ENCODE measurements at places on chromosomes 2 and 18.

- no peak for DNase-seq
These were observed 38.3 kb downstream of the ADI1 start for GRCh38 chr2:3481011-3481400.

- DNase-seq = no peak
These were observed 108.2 kb upstream of the CAPN13 start for GRCh38 chr2:30915486-30915885.

GRCh38 chr18:27887287-27887686, 289.6 kb downstream of the CDH2 start:
- DNase-seq = no peak

- DNase-seq = no peak
These were observed 101.5 kb upstream of the GALNT5 start for GRCh38 chr2:157155992-157156391.

- DNase-seq = no peak
These were observed 65.1 kb downstream of the LIPG start for GRCh38 chr18:49626842-49627467.

- DNase-seq = no peak
These were observed 338.6 kb downstream of the STK39 start for GRCh38 chr2:167908786-167909185.

DNA sequence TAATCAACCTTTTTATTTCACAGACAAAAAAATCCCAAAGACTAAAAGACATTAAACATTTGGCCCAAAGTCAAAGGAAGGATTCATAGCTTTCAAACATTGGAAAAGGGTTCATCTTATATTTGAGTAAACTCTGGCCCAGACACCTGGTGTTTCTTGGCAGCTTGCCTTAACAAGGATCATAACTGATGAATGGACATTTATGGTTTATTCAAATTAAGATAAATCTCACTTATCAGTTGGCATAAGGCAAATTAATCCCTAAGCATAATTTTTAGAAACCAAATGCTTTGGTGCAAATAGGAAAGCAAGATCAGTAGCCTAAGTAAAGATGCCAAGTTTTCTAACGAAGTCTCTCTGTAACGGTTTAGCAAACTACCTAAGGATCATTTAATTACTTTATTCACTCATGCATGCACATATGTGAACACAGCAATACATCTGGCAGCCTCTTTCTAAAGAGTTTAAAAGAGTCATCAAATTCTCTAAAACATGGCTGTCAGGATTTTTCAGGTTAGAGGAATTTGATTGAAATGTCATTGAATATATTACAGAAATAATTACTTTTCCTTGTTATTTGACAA, 323.4 kb upstream of the RBMS1 start:
- no peak for DNase-seq

- no peak for DNase-seq
These were observed 1.3 kb upstream of the GPC1 start for GRCh38 chr2:240433973-240434727.

DNA sequence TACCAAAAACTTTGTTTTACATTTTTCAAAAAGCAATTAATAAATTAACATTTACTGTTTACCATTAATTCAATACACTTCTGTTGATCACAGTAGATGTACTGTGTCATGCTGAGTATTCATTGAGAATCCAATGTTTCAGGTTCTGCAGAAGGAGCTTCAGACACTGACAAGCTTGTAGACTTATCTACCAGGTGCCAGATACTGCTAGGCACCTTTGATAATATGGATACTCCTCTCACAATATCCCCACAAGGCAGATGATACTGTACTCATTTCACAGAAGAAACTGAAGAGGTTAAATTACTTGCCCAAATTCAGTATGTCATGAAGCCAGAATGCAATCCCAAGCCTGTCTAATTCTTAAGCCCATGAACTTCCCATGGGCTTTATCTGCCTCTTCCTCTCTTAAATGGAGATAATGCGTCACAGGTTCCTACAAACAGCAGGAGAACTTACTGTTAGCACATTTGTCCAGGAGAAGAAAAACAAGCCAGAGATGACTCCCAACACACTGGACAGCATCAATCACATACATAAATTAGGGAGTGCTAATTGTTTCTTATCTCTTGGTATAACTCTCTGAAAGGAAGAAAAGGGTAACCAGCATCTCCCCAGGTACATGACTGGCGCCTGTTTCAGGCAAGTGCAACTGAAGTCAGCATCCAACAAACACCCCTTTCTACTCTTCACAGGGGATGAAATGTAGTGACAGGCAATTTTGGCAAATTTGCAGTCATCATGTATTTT, 27.4 kb downstream of the ITSN2 start:
- DNase-seq = no peak

GRCh38 chr2:188659656-188660406, 314.3 kb upstream of the COL3A1 start:
- no peak for DNase-seq

DNA sequence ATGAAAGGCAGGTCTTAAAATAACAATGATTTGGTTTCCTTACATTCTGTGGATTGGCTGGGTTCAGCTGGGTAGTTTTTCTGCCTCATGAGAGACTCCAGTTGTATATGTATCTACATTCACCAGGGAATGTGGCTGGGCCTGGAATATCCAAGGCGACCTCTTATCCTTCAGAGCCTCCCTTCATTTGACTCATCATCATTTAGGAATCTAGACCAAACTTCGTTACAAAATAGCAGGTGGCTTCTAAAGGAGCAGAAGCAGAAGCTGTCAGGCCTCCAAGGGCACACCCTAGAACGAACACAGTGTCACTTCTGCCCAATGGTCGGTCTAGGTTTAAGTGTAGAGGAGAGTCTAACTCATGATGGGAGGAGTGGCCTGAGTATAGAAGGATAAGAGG, 204.2 kb downstream of the EN1 start:
- DNase-seq = no peak

- DNase-seq = no peak
These were observed 29.6 kb upstream of the ENOSF1 start for GRCh38 chr18:741931-742512.

- DNase-seq = no peak
These were observed 8.7 kb downstream of the CYRIA start for GRCh38 chr2:16656784-16657391.

DNA sequence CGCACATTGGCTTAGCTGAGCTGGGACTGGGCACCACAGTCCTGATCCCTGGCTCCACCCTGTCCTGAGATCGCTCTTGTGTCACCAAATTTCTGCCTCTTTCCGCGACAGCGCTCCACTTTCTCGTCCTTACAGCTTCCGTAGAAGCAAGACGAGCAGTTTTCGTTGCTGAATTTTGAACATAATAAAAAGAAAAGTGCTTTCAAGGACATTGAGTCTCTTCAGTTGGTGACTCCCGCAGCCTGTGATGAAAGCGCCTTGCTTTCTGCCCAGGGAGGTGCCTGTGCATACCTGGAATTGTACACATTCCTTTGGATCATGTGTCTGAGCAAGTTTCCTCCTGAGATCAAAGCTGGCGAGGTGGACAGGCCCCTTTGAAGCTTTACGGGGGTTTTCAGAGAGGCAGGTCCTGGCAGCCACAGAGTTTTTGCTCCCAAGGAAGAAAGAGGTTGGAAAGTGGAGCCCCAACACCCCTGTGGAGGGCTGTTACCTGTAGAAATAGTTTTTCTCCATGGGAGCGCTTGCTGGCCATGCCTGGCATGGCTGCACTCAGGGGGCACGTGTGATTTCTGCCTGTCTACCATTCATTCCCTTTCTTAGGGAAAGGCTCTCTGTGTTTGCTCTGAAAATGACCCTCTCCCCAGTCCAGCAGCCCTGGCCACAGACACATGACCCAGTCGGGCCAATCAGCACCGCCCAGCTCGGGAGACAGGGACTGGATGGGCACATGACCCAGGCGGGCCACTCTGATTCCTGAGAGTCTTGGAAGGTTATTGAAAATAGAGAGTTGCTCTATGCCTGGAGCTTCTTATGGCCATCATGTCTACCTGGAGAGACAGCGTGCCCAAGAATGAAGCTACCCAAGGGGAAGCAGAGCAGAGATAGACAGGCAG, 115.6 kb upstream of the OTOS start:
- no peak for DNase-seq

GRCh38 chr18:24602201-24602600, 141.8 kb downstream of the HRH4 start:
- no peak for DNase-seq

- no peak for DNase-seq
These were observed 336.3 kb downstream of the NYAP2 start for GRCh38 chr2:225735844-225736243.

- DNase-seq = no peak
These were observed 37.5 kb downstream of the OLA1 start for GRCh38 chr2:174210862-174211261.

DNA sequence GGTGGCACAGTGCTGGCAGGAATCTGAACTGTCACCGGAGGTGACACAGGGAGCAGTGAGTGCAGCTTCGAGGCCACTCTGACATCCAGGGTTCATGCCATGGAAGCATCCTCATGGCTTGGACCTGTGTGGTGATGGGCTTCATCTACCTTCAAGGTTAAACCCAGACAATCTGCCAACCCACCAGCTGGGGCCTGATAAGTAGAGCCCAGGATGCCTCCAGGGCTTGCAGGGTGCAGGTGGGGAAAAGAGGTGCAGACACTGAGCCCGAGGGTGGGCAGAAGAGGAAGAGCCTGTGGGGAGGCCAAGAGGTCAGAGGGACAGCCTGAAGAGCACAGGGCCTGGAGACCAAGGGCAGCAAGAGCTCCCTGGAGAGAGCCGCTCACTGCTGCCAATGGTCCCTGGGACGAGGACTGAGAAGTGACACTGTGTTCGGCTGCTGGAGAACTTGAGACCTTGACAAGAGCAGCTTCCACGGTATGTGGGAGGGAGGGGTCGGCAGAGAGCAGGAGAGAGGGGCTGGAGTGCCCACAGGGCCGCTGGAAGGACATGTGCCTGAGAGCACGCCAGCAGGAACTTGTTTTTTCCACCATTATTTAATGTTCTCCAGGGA, 8.1 kb upstream of the HES6 start:
- DNase-seq = no peak

- DNase-seq = no peak
These were observed 1.1 kb downstream of the TRABD2A start for GRCh38 chr2:84879584-84880394.

DNA sequence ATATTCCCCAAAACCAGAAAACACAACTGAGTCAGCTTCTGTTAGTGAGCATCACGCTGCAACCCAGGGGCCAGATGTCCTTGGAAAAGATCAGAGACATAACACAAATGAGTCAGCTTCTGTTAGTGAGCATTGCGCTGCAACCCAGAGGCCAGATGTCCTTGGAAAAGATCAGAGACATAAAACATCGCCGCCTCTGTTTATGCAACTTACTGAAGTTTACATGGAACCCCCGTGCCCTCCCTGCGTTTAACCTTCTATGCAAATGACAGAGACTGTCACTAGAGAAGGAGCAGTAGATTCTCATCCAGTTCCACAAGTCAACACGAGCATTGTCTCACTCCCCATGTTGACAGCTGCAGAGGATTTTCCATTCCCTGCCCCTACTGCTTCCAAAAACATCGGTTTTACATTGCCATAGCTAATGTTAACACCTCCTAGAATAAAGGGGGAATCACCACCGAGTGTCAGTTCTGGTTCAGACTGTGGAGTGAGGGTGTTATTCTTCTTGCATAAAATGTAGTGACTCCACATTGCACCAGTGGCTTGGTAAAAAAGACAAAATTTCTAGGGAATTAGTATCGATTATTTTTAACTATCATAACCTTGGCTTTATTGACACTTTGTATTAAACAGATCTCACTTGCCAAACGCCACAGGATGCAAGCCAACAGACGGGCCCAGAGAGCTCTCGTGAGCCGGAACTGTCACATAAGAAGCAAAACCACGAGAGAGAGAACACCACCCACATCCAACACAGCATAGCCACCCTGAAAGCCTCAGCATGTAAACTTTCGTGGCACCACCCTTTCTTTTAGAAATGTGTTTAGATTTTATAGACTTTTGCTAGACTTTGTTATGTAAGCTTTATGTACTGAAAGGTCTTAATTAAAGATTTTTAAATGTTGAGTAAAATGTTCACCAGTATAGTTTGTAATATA, 87.7 kb downstream of the SH3YL1 start:
- DNase-seq = peak; percentile 33

GRCh38 chr2:197092431-197092830, 165.9 kb upstream of the PGAP1 start:
- DNase-seq = no peak

DNA sequence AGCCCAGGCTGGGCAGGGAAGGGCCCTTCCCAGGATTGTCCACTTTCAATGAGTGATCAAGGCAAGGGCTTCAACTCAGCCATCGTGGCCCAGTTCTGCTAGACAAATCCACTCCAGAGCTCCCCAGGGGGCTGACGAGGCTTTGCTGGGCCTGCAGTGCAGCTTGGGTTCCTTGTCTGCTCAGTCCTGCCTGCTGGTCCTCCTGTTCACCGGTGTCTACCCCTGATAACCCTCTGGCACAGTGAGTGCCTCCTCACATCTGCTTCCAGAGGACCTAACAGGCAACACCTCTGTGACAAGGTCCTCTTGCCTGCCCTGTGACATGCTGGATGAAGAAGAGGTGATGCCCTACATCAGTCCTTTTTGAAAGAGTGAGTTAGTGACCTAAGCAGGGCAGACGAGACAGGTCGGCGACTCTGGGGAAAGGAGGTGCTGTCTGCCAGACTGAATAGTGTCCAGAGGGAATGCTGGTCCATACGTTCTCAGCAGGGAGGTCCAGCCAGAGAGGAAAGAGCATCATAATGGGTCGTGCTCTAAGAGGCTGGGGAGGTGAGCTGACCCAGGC, 20.9 kb upstream of the KCNF1 start:
- DNase-seq = no peak

DNA sequence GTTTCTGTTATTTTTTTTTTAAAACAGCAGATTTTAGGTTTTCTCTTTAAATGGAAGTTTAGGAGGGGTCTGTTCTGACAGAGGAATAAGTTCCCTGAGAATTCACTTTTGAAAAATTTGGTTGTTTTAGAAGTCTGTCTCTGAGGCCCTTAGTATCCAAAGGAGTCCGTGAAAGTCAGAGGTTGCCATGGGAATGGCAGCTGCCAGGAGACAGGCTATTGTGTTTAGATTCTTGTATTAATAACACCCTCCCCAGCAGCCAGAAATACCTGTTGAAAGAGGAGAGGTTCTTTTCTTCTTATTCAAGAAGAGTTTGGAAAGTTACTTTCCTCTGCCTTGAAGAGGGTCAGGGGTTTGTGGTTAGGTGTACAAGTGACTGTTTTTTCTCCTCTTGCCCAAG, 29.5 kb downstream of the TNP1 start:
- DNase-seq = no peak

GRCh38 chr18:37514953-37515352, 50.6 kb downstream of the CELF4 start:
- DNase-seq = no peak

DNA sequence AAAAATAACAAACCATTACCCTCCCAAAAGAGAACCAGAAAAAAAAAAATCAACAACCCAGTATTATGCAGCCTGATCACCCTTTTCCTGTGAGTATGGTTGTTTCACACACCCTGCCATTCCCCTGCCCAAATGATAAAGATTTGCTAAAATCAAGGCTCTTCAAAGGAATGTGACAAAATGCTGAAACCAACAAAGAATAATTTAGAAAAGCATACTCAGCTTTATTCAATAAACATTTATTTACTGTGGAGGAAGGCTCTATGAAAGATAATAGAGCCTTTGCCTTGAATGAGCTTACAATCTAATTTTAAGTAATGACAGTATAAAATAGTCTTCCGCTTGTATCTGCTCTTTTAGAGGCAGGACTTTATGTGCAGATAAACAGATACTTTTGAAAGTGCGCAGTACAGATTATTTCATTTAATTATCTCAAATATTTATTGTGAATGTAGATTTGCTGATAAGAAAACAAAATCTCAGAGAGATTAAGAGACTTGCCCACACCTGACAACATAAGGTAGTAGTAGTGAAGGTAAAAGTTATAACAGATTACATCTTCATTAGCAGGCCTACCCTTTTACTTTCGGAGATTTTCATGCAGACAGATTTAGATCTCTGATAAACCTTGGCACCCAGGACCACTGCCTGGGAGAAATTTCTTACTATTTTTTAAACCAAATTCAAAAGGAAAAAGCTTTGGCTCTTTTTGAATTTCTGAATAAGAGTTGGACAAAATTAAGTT, 211.9 kb downstream of the SRBD1 start:
- DNase-seq = no peak

Data from activated T-helper 1 cell treated with Interleukin-2 at 50 U/mL for 16 hours (primary cell).